ENCODE measurements at places on chromosomes 11 and 22.

GRCh38 chr22:38298312-38299005 is 18.8 kb downstream of the CSNK1E start:
- no peak for DNase-seq

GRCh38 chr11:119218141-119218878 is 12.2 kb downstream of the CBL start:
- no peak for DNase-seq

GRCh38 chr11:105783216-105783615 is 173.3 kb downstream of the GRIA4 start:
- no peak for DNase-seq

GRCh38 chr22:49365191-49365837 is 462.4 kb downstream of the BRD1 start:
- no peak for DNase-seq

DNA sequence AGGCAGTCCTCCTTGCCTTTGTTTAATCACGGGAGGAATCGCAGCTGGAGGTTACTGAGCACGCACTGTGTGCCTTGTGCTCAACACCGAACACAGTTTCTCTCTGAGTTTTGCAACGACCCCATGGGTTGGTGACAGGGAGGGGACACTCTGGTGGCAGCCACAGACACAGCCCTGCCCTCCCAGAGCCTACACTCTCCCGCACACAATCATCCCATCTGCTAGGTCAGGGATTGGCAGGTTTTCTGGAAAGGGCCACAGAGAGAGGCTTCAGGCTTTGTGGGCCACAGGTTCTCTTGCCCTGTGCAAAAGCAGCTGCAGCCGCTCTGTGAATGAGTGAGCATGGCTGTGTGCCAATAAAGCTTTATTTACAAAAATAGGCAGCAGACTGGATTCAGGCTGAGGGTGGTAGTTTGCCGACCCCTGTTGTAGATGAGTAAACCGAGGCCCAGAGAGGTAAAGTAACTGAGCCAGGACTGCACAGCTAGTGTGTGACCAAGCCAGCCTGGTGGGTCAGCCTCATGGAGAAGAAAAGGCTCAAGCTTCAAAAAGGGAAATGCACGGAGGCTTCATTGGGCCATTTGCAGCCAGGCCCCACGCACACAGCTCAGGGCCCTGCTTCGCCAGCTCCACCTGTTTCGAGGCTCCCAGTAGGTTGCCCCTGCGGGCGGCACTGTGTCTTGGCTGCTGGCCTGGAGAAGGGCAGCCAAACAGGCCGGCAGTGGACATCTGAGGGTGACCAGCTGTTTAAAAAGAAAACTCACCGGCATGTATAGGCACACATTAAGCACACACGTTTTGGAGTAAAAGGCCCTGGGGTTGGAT is 16.3 kb downstream of the LTO1 start:
- no peak for DNase-seq

DNA sequence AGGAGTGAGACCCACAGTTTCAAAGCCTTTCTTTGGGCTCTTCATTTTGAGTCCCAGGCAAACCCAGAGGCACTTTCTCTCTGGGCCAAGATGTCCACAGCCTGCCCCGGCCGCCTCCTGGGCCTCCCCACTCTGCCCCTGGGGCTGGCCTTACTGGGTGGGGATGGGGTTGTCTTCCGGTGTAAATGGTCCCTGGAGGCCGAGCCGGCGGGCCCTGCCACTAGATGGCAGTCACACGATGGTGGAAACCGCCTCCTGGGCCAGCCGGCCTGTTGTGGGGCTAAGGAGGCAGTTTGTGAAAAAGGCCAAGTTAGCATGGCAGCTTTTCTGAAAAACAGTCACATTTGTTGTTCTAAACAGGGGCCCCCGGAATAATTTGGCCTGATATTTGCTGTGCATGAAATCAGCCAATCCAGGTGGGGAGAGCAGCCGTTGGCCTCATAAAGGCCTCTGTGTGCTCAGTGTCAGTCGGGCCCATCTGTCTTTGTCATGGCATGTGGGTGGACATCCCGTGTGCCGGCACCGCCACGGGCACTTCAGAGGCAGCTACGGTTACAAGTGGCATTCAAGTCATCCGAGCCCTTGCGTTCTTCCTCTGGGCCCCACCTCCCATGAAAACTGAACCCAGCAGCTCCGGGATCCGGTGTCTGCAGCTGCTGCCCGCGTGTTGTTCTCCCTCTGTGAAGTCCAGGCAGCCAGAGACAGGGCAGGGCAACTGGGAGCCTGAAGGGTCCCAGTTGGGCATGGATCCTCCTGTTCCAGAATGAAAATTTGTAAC is 6.5 kb downstream of the MRPL23 start:
- DNase-seq = no peak

DNA sequence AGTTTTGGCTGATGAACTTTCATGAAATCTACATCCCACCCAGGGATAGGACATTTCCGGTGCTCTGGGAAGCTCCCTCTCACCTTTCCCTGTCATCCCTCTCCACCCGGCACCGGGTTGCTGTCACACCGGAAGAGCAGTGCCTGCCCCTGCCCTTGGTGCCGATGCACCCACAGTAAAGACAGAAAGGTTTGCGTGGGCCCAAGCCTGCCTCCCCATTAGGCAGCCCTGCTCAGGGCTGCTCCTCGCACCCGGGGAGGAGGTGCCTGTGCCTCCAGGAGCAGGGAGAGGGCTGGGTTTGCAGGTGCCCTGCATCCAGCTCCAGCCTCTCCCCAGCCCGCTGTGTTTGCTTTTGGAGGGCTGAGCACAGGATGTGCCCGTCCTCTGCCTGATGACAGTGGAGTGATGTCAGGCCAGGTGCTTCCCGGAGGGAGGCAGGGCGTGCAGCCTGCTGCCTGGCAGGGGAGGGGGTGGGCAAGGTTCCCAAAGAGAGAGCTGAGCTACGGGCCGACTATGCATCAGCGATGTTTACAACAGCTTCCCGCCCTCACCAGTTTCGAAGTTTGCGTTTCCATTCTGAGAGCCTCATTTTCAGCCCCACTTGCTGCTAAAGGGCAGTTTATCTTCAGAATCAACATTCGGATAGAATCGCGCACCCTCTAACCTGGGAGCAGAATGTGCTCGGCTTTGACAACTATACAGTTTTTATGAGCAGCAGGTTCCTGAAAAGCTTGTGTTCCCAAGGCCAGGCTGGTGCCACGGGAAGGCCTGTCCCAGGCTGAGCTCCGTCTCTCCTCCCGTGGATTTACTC is 83.2 kb upstream of the CLDN5 start:
- DNase-seq = no peak

GRCh38 chr11:125777309-125777708 is 1.3 kb downstream of the PATE2 start:
- no peak for DNase-seq

DNA sequence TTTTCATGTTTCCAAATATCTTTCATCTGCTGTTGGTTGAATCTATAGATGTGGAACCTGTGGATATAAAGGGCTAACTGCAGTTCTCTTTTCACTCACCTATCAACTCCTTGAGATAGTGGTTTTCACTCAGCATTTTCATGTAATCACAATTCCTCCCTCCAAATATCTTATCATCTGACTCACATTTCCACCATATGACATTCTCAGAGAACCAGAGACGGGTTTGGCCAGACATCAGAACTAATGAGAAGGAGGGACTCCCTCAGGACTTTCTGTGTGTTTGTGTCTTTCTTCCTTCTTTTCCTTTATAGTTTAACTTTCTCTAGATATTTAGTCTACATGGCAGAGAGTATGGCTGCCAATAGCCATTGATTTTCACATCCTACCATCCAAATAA is 134.8 kb upstream of the DDI1 start:
- DNase-seq = no peak

GRCh38 chr22:25365491-25366261 is 146.2 kb downstream of the CRYBB2 start:
- DNase-seq = no peak

- no peak for DNase-seq
These were observed 3.4 kb downstream of the MRPL16 start for GRCh38 chr11:59807047-59807610.

DNA sequence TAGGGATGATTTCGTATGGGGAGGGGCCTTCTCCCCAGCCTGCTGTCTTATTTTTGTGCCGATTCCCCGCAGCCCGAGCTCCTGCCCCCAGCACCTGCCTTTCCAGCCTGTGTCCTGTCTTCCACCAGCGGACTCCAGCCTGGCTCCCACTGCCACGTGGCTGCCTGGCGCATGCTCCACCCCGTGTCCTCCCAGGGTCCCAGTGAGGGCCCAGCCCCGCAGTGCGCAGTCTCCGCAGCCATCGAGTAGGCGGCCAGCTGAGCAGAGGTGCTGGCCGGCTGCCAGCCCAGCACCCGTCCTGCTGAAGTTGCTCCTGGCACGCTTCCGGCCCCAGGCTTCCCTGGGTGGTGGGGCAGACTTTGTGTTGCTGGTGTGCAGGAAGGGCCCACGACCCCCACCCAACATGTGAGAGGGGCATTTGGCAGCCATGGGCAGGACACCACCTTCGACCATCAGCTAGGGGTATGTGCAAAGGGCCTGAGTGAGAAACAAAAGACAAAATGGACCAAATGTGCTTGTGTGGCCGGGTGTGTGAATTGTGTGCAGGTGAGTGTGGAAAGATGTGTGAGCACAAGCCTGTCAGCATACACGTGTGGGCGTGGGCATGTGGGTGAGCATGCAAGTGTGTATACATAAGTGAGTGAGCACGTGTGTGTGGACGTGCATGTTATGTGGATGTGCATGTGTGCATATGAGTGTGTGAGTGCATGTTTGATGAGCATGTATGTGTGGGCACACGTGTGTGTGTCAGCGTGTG is 55.9 kb downstream of the RTN4R start:
- no peak for DNase-seq

DNA sequence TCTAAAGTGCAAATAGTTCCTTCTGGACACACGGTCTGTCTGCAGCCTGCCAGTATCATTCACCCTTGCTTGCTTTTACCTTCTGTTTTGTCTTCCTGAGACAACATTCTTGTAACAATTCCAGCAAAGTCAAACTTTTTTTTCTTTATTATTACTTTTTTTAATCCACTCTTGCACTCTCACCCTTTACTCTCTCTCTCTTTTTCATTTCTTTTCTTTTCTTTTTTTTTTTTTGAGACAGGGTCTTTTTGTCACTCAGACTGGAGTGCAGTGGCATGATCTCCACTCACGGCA is 53.7 kb downstream of the MCHR1 start:
- DNase-seq = no peak

GRCh38 chr11:43556612-43557375 is 123.7 kb upstream of the HSD17B12 start:
- DNase-seq = no peak

DNA sequence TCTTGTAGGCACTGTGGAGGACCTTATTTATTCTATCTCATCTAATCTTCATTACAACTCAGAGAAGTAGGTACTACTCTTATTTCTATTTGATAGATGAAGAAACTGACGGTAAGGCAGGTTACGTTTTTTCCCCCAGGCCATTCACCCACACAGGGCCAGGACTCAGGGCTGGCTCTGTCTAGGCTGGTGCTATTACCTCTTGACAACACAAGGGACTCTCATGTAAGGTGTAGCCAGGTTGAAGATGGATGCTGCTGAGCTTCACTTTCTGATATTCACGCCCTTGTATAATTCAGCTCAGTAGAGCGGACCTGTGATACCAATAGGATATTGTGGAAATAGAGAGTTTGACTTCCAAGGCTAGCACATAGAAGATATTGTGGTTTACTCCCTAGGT is 413.1 kb upstream of the NARS2 start:
- DNase-seq = no peak

DNA sequence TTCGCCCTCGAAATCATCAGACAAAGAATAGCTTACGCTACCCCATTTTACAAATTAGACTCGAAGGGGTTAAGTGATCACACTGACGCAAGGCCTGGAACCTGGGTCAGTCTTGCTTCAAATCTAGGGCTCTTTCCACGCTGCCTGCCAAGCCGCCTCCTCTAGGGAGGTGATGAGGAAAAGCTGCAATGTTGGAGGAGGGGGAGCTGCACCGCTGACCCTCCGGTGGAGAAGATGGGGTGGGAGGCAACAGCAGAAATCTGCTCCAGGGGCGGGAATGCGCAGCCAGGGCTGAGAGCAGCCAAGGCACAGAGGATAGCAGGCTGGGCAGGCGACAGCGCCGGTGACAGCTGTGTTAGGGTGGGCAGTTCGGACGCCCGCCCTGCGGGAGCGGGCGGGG is 595 bp downstream of the SYVN1 start:
- no peak for DNase-seq

Data from NCI-H1417 treated with DMSO at 0.1 percent for 48 hours (cell line).